Activated T-cell treated with anti-CD3 and anti-CD28 coated beads, Interleukin-2, amount 50 U/mL, for 24 hours (primary cell): ENCODE measurements at places on chromosomes 1 and 21.

DNA sequence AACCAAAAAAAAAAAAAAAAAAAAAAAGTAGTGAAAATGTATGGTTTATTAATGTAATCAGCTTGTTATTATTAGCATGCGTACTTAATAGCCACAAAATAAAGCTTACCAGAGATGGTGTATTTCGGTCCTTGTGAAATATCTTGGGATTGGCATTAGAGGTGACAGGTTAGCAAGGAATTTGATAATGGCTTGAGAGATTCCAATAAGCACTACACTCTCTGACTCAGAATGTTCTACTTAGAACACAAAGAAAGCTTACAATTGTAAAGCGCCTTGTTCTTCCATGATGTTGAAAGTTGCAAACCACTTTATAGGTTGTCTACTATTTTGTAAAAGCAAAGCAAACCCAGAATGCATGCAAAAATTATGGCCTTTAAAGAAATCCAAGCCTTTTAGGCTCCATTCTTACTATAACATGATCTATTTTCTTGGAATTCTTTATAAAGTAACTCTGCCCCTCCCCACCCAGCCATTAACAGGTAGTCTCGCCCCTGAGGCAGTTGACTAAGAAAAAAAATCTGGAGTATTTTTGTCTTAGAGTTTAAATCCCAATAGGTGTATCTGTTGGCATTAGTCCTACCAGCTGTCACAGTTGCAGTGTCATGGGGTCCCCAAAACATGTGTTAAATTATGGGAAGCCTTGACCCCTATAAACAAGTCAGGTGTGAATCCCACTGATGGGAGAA is 129.2 kb downstream of the DHRS3 start:
- DNase-seq: no peak

DNA sequence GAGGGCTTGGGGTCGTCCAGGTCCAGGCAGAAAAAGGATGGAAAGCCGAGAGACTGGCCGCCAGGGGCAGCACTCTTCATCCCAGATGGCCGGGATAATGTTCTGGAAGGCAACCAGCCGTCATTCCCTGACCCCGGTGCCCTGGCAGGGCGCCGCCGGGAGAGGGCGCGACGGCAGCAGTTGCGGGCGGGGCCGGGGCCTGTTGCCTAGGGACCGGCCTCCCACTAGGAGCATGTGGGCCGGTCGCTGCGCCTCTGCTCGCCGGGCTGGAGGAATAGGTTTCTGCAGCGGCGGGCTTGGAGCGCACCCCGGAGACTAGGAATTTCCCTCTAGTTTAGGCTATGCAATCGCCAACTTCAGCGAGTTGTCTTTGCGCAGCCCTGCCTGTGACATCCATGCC is 11.0 kb downstream of the DMRTB1 start:
- DNase-seq: no peak

DNA sequence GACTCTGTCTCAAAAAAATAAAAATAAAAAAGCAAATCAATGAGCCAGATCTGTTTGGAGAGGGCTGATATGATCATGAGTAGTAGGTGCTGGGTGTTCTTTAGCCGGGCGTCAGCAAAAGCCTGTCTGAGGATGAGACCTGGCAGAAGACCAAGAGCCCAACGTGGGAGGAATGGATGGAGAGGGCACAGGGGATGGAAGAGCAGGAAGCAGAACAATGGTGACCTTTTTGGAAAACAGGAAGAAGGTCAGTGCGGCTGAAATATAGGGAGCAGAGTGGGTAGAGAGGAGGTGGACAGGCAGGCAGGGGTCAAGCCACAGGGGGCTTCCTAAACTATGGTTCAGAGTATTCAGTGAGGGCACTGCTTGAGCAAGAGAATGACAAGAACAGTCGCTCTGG is 30.9 kb downstream of the VWA5B1 start:
- DNase-seq: no peak

DNA sequence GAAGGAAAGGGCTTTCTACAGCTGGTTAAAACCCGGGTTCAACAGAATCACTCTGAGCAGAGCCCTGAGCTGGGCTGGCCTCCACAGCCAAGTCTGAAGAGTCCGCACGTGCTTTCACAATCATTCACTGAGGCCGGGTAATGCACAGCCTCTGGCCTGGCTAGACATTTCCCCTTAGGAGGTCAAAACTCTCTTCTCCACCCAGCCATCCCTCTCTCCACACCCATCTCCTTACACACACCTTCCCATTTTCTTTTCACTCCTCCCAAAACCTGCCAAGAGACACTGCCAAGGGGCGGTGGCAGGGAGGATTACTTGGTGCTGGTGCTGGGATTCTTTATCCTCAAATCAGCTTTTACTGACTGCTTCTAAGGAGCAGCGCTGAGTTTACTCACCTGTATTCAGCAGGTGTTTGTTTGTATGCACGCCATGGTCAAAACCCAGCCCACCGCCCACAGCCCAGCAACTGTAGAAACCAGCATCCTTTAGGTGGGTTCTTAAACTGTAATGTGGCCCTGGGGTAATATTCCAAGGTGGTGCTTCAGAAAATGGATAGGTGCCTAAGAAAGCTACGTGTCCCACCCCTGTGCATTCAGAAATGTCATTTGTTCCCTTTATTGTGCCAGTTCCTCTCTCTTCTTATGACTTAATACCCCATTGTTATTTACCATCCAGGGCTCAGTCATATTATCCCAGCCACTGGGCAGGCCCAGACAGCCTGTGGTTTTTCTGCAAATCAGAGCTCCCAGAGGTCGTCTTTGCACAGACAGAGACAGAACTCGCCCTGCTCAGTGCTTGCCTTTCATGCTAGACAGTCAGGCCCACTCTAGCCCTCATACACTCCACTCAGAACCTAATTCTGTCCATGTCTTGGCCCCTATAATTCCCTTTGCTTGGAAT is 80.2 kb downstream of the ADSS2 start:
- no peak for DNase-seq

- no peak for DNase-seq
Measured at GRCh38 chr1:211751438-211751837, 76.0 kb upstream of the NEK2 start.

DNA sequence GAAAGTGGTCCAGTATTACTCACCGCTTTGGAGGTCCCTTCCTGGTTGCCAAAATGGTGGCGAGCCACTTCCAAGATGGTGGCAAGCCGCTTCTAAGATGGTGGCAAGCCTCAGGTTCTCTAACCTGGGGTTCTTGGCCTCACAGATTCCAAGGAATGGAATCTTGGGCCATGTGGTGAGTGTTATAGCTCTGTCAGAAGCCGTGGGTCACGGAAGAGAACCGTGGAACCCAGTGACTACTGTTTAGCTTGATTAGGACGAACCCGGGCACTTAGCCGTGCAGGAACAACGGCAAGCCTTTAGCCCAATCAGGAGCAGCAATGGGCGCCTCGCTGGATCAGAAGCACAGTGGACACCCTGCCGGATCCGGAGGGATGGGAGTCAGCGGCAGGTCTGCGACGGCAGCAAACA is 356.2 kb upstream of the TMPRSS15 start:
- no peak for DNase-seq

- peak; percentile 28 for DNase-seq
Measured at GRCh38 chr1:235013512-235013911, 115.1 kb downstream of the TOMM20 start.
